Articular chondrocyte of knee joint (primary cell): ENCODE measurements at places on chromosomes 11 and 22. TPM values are rescaled to one million over a fixed set of nuclear protein-coding genes. Genes with fewer than 3 reads are reported as not detected.

MUC5B gene
- total RNA-seq = not detected in 2 replicates

APOL5 gene
- not detected in 2 replicates for total RNA-seq

ANAPC15 gene
- 21.0 and 23.5 TPM in 2 replicates for total RNA-seq

NCAM1 gene
- 0.91 and 1.4 TPM in 2 replicates for total RNA-seq

ALDH3B1 gene
- total RNA-seq = 50.2 and 50.5 TPM in 2 replicates

SLC6A5 gene
- not detected in 2 replicates for total RNA-seq

CNGA4 gene
- total RNA-seq = 0.13 TPM in 1 of 2 replicates, not detected in the other

LRFN4 gene
- total RNA-seq = 20.3 and 30.7 TPM in 2 replicates

MS4A13 gene
- total RNA-seq = not detected in 2 replicates

TEAD1 gene
- total RNA-seq = 145 and 177 TPM in 2 replicates

LRRN4CL gene
- 20.1 and 20.6 TPM in 2 replicates for total RNA-seq

PTS gene
- 41.7 and 48.6 TPM in 2 replicates for total RNA-seq

SLC22A12 gene
- not detected in 2 replicates for total RNA-seq

POTEH gene
- not detected in 2 replicates for total RNA-seq

NPAS4 gene
- under 0.01 TPM in 1 of 2 replicates, not detected in the other for total RNA-seq

DTX4 gene
- total RNA-seq = 0.32 and 0.52 TPM in 2 replicates

PKDREJ gene
- total RNA-seq = under 0.01 and 0.11 TPM in 2 replicates

ZNF280B gene
- total RNA-seq = 1.5 and 1.6 TPM in 2 replicates

SLC15A3 gene
- 10.8 and 14.2 TPM in 2 replicates for total RNA-seq

YAP1 gene
- 171 and 172 TPM in 2 replicates for total RNA-seq

TUB gene
- 14.0 and 14.5 TPM in 2 replicates for total RNA-seq

APOBEC3G gene
- total RNA-seq = 20.0 and 22.2 TPM in 2 replicates

NEFH gene
- total RNA-seq = 0.22 and 0.39 TPM in 2 replicates

UVRAG gene
- total RNA-seq = 23.1 and 27.2 TPM in 2 replicates

HMOX1 gene
- 604 and 907 TPM in 2 replicates for total RNA-seq

IGLL5 gene
- total RNA-seq = not detected in 2 replicates

MS4A1 gene
- total RNA-seq = not detected in 2 replicates

PRR33 gene
- under 0.01 TPM in 1 of 2 replicates, not detected in the other for total RNA-seq

FGF19 gene
- not detected in 2 replicates for total RNA-seq

P4HA3 gene
- 5.6 and 6.2 TPM in 2 replicates for total RNA-seq

CRYBB2 gene
- total RNA-seq = not detected in 2 replicates

SMC1B gene
- total RNA-seq = under 0.01 TPM in 1 of 2 replicates, not detected in the other

SCUBE2 gene
- total RNA-seq = 2.1 and 4.8 TPM in 2 replicates
